Keratinocyte (primary cell): ENCODE measurements at places on chromosomes 2 and 18.
A peak's percentile ranks its signal among the peaks of the same experiment; 100 is the strongest.

- DNase-seq: no peak
Measured at GRCh38 chr2:160916300-160916699, 243.9 kb upstream of the TANK start.

GRCh38 chr18:67730886-67731285, 214.4 kb upstream of the DSEL start:
- DNase-seq: peak; percentile 32

DNA sequence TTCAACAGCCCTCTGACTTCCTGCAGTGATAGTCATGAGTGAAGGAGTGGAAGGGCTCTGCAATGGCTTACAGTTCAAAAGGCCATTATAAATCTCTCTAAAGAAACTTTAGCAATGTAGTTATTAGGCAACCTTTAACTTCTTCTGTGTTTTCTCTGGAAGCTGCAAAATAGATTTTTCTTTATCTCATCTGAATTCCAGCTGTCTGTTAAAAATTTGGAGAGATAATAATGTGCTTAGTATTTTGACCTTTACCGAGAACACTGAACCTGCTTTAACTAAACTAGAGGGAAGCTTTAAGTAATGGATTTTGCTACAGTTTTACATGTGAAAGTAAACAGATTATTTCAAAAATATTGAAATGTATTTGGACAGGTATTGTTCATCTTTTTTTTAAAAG, 847.9 kb downstream of the ERBB4 start:
- DNase-seq: no peak

- DNase-seq: no peak
Measured at GRCh38 chr2:88450925-88451810, 1.3 kb downstream of the FOXI3 start.

- peak; percentile 28 for DNase-seq
Measured at GRCh38 chr18:5868218-5868854, 27.0 kb downstream of the TMEM200C start.

DNA sequence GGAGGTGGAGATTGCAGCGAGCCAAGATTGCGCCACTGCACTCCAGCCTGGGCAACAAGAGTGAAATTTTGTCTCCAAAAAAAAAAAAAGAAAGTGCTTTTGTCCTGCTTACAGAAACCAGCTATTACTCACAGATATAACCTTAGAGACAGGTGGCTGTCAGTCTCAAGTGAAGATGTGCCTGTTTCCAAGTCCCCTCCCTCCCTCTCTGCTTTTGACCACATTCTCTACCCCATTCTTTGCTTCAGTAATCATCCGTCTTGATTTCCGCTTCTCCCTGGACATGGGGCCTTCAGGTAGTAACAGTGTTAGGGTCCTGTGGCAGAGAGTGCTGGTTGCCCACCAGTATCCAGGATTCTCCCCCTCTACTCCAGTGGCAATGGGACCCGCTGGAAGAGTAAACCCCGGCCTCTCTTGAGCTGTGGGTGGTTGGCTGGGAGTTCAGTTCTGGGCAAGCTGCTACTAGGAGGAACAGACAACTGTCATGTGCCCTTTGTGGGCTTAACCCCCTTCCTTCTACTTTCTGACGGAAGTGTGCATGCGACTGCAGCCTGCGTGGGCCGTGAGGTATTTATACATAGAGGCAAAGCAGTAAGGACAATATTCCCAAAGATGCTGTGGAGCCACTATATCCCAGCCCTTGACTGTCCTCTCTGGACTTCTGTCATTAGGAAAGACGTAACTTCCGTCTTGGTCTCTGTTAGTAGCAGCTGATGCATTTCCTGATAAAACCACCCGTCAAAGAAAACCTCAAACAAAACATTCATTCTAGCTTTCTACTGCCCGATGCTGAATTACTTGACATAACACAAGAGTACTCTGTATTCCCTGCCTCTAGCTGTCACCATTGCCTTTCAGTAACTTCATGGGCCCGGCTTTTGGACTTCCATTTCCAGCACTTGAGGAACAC, 17.8 kb downstream of the PDCL3 start:
- no peak for DNase-seq

GRCh38 chr2:230318190-230319121, 8.5 kb upstream of the SP140L start:
- no peak for DNase-seq

DNA sequence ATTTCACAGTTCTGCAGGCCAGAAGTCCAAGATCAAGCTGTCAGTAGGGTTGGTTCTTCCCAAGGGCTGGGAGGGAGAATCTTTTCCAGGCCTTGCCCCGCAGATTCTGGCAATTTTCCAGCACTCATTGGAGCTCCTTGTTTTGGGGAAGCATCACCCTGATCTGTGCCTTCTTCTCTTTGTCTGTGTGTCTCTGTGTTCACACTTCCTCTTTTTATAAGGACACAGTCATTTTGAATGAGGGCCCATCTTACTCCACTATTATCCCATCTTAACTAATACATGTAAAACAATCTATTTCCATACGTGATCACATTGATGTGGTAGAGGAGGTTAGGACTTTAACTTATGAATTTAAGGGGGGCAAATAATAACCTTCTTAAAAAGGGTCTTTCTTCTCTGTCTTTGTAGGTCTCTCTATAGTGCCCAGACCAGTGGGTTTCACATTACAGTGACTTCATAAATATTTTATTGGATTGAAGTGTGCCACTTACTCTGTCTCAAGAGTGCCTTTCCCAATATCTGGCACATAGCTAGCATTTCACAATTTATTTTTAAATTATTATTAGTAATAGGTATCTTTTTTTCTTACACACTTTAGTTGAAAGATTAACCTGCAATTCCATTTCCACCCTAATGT, 68.9 kb upstream of the CBLN2 start:
- no peak for DNase-seq

DNA sequence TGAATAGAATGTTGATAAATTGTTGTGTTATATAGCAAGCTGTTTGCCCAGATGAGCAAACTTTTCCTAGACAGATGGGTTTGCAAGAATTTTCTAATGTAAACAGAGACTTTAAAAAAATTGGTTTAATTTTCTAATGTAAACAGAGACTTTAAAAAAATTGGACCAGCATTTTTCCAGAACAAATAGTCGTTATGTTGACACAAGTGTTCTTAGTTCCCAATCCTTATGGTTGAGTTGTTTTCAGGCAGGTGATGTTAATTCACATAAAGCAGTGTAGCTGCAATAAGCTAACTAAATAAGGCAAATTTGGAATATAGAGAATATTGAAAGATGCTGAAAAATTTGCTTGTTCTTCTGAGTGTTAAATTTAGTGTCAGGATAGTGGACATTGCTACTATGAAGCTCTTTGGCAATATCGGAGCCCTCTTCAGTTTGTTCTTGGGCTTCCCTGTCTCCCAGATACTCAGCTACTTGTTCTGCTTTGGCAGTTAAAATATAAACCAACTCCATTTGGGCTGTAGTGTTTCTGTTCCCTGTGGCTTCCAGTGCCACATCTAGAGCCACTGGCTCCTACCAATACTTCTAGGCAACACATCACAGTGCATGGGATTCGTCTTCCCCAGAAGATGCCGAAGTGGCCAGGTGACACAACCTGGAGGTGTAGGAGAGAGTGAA, 105.7 kb downstream of the DYNAP start:
- no peak for DNase-seq

DNA sequence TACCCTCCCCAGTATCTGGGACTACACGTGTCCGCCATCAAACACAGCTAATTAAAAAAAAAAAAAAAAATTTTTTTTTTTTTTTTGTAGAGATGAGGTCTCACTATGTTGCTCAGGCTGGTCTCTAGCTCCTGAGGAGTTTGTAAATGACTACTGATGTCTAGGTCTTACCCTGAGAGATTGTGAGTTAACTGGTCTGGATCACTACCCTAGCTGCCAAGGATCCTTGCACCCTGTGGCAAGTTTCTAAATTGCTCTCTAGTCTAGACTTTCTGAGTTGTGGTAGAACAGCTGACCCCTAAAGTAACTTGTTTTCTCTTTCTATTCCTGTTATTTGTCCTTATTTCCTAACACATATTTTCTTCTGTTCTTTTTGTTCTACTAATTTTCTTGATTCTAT, 44.5 kb downstream of the ABHD3 start:
- no peak for DNase-seq

DNA sequence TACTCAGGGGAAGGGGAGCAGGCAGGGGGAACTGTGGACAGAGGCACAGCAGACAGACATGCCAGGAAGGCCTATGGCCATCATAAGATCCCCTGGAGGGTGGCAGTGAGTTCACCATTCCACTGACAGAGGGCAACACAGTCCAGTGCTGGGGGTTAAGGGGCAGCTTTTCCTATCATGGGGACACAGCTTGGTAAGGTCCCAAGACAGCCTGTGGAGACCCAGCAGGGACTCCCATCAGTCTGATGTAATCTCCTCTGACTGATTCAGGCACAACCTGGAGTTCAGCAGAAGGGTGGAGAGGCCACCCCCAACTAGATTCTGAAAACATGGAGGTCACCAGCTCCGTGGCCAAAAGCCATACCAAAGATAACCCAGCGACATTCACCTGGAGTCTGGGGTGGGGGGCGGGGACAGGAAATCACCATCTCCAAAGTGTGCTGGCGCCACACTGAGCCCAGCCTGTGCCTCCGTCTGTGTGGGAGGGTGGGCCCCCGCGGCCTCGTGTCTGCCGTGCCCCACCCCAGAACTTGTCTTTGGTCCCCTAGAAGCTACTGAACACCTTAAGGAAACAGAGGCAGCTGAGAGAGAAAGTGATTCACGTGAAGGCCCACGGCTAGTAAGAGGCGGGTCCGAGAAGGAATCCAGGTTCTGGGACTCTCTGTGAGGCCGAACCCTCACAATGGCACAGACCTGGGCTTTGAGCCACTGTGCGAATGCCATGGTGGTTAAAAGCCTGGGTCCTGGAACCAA, 28.6 kb downstream of the DNMT3A start:
- no peak for DNase-seq

DNA sequence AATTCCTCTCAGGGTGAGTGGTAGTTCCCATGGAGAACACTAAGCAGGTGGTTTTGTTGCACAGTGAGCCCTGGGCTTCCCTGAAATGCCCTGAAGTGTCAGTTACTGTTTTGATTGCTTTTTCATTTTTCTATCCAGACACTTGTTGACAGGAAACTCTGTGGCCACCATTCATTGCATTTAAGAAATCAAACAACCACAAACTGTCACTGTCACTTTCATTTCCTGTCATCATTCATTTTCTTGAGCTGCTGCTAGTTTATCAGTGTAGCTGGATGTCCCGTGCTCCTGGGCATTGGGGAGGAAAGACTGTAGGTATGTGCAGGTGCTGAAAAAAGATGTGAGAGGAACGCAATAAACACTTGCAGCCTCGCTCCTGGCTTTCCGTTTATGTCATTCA, 891.6 kb upstream of the ZEB2 start:
- DNase-seq: no peak

GRCh38 chr2:128494307-128494639, 175.6 kb upstream of the HS6ST1 start:
- DNase-seq: no peak

- no peak for DNase-seq
Measured at GRCh38 chr2:120961396-120961795, 225.7 kb downstream of the GLI2 start.

DNA sequence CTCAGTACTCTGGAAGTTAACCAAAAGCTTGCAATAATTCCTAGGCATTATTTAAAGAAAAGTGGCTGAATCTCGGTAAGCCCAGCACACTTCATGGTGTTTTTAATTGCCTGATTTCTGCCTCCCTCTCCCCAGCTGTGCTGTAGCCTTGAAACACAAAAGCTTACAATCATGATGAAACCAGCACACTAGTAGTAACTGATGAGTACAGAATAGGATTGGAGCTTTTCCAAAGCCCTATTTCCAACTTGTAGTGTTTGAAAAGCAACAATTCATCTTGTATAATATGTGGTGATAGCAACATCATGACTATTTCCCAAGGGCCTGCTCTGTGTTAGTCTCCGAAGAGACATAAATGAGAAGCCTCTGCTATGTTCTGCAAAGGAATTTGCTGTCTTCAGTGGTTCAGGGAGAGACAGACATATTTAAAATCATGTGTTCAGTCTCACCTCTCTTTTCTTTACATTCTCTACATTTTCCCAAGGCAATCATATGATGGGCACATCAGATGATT, 1015.0 kb downstream of the BCL11A start:
- no peak for DNase-seq

GRCh38 chr2:18149660-18150246, 271.3 kb downstream of the KCNS3 start:
- no peak for DNase-seq

DNA sequence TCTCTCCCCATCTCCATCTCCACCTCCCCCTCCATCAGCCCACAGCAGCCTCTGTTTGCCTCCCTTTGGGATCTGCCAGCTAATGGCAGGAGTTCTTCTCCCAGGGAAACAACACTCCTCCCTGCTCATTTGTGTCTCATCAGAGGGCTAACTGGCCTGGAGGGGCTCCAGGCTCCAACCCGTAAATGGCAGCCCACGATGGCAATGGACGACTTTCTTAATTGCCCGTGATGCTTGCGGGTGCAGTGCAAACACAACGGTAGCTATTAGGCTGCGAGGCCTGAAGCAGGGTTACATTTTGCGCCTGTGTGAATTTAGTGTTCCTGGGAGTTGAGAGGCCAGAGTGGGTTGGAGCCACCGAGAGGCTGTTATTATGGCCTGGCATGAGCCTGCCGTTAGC, 285.1 kb downstream of the TNS1 start:
- no peak for DNase-seq

DNA sequence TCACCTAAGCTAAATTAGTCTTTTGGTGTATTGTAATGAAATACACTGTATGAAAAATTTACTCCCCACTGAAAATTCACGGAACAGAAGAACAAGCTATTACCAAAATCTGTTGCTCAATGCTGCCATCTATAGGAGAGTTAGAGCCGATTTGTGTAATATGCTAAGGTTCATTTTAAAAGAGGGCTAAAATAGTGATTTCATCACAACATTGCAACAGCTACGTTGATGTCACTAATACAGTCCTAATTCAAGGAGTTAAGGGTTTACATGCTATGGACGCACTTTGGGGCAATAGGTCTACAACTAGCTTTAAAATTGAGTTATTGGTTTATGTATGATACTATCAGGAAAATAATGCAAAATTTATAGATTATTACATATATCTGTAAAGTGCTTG, 3.0 kb upstream of the IRS1 start:
- no peak for DNase-seq

- DNase-seq: no peak
Measured at GRCh38 chr2:196066291-196067087, 2.1 kb downstream of the DNAH7 start.

DNA sequence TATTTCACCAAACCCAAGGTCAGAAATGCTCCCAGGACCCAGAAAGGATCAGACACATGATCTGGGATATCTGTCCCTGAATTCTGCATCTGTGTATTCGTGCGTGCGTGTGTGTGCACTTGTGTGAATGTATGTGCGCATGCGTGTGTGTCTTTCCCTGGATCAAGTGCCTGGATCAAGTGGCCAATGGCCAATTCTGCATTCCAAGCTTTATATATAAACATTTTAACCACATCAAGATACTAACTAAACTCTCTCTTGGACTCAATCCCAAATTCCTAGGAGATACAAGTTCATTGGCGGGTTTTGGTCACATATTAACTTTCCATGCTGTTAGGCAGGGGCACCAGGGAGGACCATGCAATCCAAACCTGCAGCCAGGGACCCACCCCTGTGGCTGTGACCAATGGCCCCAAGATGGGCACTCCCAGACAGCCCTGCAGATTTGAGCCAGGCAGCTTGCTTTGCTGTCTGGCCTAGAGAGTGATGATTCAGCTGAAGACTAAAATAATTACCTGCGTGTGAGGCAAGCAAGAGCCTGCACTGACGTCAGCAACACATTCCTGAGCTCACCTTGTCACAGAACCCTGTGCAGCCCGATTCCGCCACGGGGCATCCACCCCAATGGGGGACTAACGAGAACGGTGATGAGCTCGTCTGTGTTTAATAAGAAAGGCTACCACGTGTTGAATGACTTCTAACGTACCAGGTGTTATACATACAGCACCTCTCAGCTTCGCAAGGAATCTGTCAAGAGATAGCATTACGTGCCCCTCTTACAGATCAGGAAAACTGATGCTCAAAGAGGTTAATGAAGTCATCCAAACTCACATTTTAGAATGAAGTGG, 45.3 kb upstream of the ROCK2 start:
- DNase-seq: no peak
